ENCODE measurements at places on chromosomes 11 and 22.

GRCh38 chr11:95794086-95794485, 3.8 kb downstream of the CEP57 start:
- DNase-seq = no peak

DNA sequence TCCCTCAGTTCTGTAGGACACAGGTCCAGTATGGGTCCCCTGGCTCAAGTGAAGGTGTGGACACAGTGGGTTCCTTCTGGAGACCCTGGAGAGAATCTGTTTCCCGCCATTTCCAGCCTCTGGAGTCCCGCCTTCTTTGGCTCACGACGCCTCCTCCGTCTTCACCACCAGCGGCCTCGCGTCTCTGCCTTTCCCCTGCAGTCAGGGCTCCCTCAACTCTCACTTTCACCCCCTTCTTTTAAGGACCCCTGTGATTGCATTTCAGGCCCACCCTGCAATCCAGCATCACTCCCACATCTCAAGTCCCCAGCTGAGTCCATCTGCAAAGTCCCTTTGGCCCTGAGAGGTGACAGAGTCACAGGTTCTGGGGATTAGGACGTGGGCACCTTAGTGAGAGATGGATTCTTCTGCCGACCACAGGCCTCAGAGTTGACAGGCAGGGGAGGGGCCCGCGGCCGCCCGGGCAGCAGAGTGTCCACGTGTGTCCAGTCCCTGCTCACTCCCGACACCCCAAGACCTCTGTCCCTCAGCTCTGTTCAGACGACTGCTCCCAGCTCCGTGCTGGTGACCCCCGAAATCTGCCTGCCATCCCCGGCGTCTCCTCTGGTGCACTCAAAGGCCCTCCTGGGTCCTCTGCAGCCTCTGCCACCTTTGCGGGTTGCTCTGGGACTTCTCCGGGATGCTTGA, 36.9 kb upstream of the KRTAP5-7 start:
- no peak for DNase-seq

- DNase-seq = no peak
Observed at GRCh38 chr11:129538323-129538722, 162.7 kb downstream of the BARX2 start.

GRCh38 chr11:35012467-35013191, 96.2 kb downstream of the PDHX start:
- DNase-seq = no peak

- DNase-seq = no peak
Observed at GRCh38 chr11:82557274-82557673, 176.4 kb downstream of the FAM181B start.

- DNase-seq = peak; percentile 84
Observed at GRCh38 chr11:93123351-93123898, 74.4 kb downstream of the SLC36A4 start.

DNA sequence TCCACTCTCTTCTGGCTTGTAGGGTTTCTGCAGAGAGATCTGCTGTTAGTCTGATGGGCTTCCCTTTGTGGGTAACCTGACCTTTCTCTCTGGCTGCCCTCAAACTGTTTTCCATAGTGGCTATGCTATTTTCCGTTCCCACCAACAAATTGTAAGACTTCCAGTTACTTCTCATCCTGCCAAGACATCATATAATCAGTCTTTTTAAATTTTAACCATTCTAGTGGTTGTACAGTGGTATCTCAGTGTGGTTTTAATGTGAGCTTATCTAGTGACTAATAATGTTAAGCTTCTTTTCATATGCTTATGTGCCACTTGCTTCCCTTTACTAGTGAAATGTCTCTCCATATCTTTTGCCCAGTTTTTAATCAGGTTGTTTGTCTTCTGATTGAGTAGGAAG, 13.6 kb upstream of the TRIM29 start:
- DNase-seq = no peak

GRCh38 chr11:10641177-10641911, 52.2 kb downstream of the IRAG1 start:
- peak; percentile 88 for DNase-seq

DNA sequence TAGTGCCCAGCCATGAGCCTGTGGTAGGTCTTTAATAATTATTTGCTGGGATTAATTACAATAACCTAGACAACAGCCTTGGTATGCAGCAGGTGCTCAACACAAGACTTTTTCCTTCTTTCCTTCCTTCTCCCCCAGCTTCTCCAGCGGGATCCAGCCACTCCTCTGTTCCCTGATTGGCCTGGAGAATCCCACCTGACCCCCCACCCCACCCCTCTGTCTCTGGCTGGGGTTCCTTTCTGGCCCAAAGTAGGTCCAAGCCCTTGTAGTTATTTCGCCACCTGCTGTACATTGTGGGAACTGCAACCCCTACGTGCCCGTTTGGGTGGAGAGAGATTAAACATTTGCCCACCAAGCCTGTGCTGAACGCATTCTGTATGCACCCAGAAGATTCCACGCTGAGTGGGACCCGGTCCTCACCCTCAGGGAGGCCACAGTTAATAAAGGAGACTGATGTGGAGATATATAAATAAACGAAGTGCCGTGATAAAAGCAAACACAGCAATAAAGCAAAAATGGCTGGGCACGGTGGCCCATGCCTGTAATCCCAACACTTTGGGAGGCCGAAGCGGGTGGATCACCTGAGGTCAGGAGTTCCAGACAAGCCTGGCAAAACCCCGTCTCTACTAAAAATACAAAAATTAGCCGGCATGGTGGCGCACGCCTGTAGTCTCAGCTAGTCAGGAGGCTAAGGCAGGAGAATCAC, 32.1 kb upstream of the DGKZ start:
- DNase-seq = peak; percentile 90

GRCh38 chr22:20282901-20283673, 15.0 kb upstream of the RTN4R start:
- no peak for DNase-seq

GRCh38 chr11:61035526-61035835, 64.0 kb downstream of the CD6 start:
- peak; percentile 15 for DNase-seq

DNA sequence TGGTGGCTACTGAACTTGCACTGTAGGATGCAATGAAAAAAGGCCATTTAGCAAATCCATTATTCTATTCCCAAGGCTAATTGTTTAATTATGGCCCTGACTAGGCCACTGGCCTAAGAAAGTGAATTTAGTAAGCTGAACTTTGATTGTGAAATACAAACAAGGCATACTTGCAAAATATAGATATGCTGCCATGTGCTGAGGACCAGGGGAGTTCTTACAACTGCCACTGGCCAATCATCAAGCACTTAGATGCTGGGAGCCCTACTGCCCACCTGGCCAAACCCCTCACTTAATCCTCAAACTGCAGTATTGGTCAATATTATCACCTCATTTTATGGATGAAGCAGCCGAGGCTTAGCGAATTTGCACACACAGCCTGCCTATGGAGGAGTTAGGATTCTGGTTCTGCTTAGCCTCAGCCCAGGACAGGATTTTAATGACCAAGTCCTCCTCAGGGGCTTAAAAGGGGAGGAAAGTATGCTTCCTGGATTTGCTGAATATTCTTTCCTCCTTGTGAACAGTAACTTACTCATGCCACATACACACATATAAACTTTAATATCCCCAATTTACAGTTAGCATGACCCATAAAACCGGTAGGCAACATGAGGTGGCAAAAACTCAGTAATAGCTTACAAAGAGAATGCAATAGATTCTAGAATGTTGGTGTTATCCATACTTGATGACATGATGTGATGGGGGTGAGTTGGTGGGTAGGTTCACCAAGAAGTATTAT, 39.3 kb downstream of the CD44 start:
- DNase-seq = no peak

DNA sequence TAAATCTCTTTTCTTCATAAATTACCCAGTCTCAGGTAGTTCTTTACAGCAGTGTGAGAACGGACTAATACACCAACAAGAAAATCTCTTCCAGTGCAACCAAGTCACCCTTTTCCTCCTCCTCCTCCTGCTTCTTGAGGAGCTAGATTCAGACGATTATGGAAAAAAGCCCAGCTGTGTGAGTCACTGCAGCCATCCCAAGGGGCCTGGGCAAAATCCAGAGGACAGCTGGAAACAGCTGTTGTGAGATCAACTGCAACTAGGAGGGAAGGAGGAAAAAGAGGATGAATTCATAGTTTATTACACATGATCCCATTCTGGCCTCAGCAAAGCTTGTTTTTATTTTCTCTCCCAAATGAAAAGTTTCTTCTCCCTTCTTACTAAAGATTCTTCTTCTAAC, 32.9 kb downstream of the RBFOX2 start:
- no peak for DNase-seq

DNA sequence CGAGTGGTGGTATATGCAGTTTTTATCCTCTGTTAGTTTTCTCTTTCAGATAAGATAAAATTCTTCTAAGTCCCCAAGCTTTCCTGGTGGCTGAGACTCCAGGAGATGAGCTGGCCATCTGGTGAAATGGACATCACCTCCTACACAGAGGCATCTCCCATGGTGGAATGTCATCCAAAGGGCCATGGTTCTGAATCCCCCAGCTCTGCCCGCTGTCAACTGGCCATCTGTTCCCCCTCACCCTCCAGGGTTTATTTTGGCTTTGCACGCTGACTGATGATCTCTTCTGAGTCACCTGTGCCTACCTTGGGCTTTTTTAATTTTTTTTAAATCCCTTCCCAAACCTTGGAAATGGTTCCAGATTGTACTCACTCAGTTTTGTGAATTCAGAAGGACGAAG, 142.2 kb downstream of the HIPK3 start:
- no peak for DNase-seq

DNA sequence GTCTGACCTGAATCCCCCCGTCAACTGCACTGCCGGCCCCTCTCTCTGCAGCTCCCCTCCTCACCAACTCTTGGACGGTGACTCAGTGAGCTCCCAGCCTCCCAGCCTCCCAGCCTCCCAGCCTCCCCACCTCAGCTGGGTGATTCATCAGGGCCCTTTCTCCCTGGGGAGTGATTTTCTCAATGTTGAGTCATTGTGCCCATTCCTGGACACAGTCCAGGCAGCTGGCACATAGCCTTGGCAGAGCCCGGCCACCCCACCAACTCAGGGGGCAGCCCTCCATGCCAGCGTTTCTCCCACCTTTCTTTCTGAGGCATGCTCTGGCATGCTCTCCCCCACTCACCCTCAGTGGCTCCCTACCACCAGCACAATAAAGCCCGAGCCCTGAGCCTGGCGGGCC, 30.7 kb downstream of the PDE2A start:
- no peak for DNase-seq

DNA sequence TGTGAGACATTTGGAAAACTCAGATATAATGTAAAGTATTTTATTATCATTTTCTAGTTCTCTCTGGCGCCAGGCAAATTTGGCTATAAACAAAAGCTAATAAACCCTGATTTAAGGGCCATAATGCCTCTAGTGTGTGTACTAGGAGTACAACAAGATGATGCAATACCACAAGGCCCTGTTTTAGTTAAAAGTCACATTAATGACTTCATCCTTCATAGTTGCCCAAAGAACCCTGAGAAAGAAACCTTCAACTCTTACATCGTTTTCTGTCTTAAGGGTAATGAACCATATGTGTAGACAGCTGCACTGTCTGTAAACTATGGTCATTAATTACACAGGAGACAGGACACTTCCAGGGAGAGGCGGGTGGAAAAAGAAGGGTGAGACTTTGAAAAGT, 538.4 kb downstream of the FAM181B start:
- DNase-seq = peak; percentile 55

Measured in OCI-M1 (cell line).